ENCODE measurements at places on chromosomes 13 and 19.

DNA sequence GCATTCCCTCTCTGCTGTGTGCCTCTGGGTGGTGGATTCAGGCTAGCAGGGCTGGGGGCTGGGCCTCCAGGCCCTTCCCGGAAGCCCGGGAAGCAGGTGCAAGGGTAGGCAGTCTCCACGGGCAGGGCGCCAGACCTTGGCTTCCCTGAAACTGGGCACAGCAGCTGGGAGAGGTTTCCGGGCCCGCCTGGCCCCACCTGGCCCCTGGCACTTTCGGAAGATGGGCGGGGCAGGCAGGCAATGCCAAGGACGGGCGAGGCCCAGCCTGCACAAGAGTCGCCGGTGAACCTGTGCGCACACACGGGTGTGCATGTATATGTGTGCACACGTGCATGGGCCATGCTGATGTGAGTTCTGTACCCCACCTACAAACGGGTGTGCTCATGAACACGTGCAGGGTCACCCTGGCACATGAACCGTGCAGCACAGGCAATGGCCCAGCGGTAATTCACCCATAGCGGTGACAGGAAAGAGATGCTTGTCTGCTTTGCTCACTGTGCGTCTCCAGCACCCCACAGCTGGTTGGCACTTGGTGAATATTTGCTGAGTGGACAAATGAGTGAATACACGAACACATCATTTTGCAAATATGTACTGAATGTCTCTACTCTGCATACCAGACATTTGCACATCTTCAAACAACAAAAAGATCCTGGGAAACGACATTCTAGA lies 15.3 kb downstream of the GADD45B start:
- DNase-seq, result peak; percentile 79

GRCh38 chr19:2503521-2504109 lies 27.7 kb downstream of the GADD45B start:
- peak; percentile 86 for DNase-seq

DNA sequence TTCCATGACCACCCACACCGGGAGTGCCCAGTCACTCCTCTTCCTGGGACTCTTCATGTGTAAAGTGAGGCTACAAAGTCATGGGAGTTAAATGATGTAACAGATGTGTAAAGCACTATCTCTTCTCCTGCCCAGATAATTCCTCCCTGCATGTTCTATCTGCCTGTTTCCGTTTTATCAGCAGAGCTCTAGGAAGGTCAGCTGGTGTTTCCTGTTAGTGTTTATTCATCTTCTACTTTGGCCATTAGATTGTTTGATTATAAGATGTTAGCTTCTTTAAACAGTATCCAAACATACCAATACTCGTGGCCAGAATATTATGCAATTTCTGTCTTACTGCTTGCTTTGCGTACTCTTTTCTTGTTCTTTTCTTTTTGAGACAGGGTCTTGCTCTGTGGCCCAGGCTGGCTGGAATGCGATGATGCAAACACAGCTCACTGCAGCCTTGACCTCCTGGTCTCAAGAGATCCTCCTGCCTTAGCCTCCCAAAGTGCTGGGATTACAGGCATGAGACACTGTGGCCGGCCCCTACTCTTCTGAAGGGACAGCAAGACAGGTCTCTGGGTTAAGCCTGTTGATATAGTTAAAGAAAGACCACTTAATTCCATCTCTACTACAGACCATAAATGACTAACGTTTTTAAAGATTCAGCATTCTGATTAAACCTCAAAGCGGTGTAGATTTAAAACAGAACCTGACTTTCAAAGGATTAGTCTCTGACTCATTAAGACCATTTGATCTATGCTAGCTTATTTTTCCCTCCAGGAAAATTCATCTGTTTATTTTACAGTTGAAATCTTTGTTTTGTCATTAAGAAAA lies 97.4 kb upstream of the AKAP11 start:
- no peak for DNase-seq

DNA sequence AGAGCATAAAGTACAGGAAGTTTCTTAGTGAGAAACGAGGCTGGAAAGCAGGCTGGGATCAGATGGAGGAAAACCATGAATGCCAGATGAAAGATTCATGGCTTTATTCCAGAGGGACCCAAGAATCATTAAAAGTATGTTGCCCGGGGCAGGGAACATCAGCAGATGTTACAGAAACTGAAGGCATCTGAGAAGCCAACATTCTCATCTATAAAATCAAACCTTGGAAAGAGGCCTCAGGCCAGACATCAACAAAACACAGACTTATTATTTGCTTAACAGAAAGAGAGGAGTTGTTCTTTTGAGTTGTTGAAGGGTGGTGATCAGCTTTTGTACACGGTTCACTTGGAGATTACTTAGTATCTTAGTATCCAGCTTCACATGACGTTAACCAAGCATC lies 543.6 kb downstream of the RFC3 start:
- peak; percentile 20 for DNase-seq

DNA sequence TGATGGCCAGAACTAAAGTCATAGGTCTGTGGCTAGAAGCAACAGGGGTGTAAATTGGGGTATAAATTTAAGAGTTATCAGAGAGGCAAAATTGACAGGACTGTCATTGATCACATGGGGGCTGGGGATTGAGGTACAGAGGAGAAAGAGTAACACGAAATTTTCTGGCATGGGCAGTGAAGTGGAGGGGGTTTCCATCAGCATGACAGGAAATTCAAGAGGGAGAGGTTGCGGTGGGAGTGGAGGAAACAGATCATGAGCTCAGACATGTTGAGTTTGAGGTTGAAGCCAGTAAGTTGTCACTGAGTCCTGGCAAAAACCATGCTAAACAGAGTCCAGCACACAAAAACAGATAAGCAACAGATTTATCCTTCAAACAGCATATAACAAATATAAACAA lies 192.1 kb upstream of the TSC22D1 start:
- DNase-seq, result no peak

- DNase-seq, result no peak
Observed at GRCh38 chr19:5575590-5575989, 7.8 kb upstream of the TINCR start.

DNA sequence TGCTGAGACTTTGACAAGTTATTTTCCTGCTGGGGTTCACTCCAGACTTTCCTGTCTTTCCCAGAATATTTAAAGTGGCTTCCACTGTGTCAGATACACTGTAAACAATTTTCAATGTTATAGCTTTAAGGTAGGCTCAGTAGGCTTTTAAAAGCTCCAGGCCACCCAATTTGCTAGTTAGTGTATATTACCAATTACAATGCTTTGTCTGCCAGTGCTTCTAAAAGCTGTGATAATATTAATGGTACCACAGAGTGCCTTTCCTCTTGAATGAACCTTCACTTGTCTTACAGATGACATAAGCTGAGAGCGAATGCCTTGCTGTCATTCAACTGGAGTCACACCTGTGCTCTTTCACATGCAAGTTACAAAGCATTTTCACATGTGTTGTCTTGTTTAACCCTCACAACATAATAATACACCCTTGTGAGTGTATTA lies 239.7 kb upstream of the HTR2A start:
- no peak for DNase-seq

GRCh38 chr13:97273341-97273831 lies 51.3 kb downstream of the MBNL2 start:
- DNase-seq, result no peak

DNA sequence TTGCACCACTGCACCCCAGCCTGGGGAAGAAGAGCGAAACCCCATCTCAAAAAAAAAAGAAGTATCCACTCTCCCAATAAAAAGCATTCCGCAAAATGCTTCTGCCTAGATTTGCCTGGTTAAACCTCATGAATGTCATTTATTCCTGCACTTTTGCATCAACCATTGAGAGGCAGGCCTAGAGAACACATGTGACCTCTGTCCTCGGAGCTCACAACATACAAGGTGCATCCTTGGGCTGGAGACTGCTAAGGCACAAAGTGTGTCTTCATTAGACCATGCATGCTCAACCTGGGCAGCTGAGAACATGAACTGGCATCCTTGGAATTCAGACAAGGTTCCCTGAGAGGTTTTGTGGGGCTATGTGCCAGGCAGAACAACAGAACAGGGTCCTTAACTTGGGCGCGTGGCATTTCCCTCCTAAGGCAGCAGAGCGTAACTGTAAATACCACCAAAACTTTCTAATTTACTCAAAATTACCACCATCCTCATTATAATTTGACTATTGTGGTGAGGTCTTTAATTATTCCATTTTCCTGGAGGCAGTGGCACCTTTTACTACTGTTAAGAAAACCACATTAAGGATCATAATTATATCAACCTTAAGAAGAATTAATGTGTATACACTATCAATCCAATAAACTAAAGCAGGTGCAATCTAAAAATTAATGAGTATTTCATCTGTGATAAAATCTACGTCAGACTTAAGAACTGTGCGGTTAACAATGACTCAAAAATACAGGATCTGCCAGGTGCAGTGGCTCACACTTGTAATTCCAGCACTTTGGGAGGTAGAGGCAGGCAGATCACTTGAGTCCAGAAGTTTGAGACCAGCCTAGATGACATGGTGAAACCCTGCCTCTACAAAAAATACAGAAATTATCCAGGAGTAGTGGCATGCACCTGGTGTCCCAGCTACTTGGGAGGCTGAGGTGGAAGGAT lies 13.8 kb downstream of the RCBTB1 start:
- no peak for DNase-seq

DNA sequence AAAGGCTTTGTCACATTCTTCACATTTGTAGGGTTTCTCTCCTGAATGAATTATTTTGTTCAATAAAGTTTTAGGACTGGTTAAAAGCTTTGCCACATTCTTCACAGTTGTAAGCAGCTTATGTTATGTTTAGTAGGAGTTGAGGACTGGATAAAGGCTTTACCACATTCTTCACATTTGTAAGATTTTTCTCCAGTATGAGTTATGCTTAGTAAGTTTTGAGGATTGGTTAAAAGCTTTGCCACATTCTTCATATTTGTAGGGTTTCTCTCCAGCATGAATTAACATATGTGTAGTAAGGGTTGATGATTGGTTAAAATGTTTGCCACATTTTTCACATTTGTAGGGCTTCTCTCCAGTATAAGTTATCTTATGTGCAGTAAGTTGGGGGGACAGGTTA lies 79.9 kb downstream of the ZNF431 start:
- no peak for DNase-seq

DNA sequence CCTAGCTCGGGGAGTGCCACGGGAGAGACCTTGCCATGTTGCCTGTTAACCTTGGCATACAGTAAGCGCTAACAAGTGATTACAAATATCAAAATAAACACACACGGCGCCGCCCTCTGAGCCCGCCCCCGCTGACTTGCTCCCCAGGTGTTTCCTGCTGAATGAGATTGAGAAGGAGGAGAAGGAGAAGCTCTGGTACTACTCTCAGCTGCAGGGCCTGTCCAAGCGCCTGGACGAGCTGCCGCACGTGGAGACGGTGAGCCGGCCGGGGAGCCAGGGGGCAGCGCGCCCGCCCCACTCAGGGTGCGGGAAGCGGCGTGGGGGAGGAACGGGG lies 5.0 kb downstream of the APC2 start:
- DNase-seq, result no peak
